Effector memory CD8-positive, alpha-beta T cell (primary cell): ENCODE measurements at places on chromosomes 7 and 10.

DNA sequence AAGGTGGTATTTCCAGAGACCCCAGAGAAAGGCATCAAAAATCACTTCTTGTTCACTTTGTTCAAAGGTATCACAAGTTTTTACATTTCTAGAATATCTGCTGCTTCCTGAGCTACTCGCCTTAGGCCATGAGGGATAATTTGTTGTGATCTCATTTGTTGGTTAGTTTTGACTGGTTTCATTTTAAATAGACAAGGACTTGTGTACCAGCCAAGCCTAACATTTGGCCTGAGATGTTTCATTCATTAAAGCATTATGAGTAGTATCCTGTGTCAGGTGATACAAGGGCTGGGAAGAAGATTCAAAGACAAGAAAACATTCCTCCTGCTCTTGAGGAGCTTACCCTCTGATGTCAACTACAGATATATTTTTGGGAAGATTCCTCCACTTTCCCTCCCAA is 170.3 kb upstream of the FAM171A1 start:
- DNase-seq: no peak

DNA sequence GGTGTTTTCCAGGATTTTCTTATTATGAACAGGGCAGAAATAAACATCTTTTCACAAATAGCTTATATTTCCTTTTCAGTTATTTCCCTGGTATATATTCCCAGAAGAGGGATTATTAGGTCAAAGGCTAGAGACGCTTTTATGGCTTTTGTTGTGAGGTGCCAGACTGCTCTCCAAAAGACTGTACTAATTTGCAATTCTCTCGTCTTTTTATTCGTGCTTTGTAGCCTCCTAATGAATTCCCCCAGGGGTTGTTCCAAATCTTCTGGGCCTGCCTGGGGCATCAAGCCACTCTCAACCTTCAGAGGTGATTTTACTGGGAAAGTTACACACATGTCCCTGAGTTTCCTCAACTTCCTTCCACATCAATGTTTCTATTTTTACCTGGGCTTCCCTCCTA is 34.0 kb upstream of the R3HCC1L start:
- DNase-seq: no peak

DNA sequence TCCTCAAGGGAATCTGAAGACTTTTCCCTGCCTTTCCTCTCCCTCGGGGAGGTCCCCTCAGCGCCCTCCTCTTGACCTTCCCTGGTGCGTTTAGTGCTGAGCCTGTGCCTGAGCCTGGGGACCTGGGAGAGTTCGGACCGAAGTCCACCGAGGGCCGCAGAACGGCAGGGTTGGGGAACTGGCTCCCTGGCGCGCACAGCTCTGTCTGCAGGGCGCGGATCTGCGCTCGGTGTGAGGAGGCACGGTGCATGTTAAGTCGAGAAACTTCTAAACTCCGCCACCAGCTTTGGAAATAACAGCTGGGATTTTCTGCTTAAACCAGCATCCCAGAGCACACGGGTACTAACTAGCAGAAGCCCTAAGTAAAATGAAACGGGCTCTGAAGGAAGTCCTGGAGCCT is 44.2 kb upstream of the SLC29A4 start:
- DNase-seq: no peak

DNA sequence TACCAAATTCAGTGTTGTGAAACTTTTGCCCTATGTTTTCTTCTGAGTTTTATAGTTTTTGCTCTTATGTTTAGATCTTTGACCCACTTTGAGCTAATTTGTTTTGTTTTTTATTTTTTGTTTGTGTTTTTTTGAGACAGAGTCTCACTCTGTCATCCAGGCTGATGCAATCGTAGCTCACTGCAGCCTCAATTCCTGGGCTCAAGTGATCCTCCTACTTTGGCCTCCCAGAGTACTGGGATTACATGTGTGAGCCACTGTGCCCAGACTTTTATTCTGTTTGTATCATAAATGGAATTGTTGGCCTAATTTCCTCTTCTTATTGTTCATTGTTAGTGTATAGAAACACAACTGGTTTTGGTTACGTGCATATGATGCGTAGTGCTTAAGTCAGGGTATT is 43.2 kb upstream of the ZMIZ2 start:
- no peak for DNase-seq

DNA sequence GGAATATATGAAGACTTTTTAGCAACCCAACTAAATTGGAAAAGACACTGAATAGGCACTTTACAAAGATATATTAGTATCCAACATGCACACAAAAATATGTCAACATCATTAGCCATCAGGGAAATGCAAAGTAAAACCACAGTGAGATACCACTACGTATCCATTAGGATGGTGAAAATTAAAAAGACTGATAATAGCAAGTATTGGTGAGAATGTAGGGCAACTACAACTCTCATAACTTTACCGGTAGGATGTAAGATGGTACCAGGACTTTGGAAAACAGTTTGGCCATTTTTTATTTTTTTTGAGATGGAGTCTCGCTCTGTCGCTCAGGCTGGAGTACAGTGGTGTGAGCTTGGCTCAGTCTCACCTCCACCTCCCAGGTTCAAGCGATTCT is 13.7 kb upstream of the CCNY start:
- DNase-seq: no peak

GRCh38 chr7:103142494-103142893 is 6.4 kb downstream of the NAPEPLD start:
- DNase-seq: no peak

GRCh38 chr7:157721468-157722136 is 384.8 kb downstream of the DNAJB6 start:
- no peak for DNase-seq

- DNase-seq: no peak
Measured at GRCh38 chr7:25831831-25832411, 320.1 kb upstream of the NFE2L3 start.

GRCh38 chr7:33904681-33905388 is 504 bp upstream of the BMPER start:
- no peak for DNase-seq

DNA sequence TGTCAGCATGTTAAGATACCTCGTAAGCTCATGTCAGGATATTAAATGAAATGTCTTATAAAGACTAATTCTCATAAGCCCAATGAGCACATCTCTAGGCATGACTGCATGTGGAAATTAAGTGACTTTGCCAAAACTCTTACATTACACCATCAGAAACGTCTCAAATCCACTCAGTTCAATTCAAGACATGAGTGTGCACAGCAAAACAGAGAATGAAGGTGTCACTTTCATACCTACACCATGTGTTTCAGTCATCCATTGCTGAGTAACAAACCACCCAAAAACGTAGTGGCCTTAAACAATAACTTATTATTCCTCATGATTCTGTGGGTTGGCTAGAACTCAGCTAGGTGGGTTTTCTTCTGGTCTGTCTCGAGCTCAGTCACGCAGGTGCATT is 99.8 kb downstream of the ATE1 start:
- DNase-seq: no peak

- DNase-seq: peak; percentile 19
Measured at GRCh38 chr7:88218836-88219605, 817 bp downstream of the SRI start.

- DNase-seq: no peak
Measured at GRCh38 chr7:47953822-47954221, 5.6 kb upstream of the PKD1L1 start.

DNA sequence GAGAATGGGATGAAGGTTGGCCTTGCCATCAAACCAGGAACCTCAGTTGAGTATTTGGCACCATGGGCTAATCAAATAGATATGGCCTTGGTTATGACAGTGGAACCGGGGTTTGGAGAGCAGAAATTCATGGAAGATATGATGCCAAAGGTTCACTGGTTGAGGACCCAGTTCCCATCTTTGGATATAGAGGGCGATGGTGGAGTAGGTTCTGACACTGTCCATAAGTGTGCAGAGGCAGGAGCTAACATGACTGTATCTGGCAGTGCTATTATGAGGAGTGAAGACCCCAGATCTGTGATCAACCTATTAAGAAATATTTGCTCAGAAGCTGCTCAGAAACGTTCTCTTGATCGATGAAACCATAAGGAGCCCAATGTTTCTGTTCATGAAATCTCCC is 637 bp downstream of the RPEL1 start:
- DNase-seq: no peak

DNA sequence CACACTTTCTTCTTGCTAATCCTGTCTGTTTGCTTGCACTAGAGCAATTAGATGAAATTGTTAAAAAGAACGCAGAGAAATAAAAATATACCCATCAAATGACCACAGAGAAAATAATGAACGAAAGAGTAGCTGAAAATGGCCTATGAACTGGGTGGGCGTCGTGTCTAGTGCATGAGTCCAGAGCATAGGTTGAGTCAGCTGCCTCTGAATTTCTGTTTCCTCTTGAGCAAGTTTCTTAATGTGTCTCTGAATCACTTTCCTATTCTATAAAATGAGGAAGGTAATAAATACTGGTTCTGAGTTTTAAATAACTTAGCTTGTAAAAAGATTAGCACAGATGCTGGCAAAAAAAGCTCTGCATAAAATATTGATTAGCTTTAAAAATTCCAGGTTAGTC is 75.0 kb downstream of the POM121L12 start:
- DNase-seq: no peak

GRCh38 chr10:124213471-124213870 is 120.1 kb upstream of the CHST15 start:
- DNase-seq: no peak

DNA sequence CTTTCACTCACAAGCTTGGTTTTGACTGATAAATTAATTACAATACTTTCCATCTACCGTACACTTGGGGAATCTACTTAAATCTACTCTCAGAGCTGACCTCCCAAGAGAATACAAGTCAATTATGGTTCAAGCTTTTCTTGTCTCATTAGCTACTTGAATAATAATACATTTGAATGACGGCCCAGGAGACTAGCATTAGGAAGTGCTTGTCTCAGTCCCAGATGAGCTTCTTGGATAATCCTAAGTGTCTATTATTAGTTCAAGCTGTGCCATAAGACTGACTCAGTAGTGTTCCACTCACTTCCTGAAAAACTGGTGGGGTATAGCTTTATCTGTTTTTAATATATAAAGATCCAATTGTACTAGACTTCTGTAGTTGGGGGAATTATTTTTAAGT is 100.2 kb downstream of the GNAT3 start:
- DNase-seq: no peak

- no peak for DNase-seq
Measured at GRCh38 chr10:131925011-131925649, 24.3 kb downstream of the PPP2R2D start.

DNA sequence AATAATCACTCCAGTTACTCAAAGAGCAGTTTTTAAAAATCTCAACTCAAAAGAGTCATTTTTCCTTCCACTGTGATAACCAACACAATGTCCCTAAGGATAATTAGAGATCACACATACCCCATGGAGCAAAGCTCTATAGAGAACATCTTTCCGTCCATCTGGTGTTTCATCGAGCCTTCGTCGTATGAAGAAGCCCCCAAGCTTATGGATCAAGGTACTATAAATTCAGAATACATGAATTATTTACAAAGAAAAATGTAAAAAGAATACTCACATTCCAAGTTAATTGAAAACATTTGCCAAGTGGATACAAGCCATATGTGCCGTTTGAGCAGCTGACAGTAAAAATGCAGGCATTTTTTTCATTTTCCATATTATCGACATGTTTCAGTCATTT is 14.8 kb downstream of the GPAM start:
- no peak for DNase-seq

GRCh38 chr10:72260239-72260975 is 13.3 kb upstream of the DDIT4 start:
- DNase-seq: peak; percentile 85

DNA sequence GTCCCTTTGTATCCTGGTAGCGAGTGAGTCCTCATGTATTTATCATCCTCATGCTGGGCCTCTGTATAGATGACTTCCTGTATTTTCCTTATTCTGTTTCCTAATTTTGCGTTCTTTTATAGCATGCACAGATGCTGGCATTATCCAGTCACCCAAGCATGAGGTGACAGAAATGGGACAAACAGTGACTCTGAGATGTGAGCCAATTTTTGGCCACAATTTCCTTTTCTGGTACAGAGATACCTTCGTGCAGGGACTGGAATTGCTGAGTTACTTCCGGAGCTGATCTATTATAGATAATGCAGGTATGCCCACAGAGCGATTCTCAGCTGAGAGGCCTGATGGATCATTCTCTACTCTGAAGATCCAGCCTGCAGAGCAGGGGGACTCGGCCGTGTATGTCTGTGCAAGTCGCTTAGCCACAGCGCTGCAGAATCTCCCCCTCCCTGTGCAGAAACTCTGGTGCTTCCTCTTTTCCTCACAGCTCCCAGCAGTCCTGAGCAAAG is 183.1 kb upstream of the PRSS58 start:
- no peak for DNase-seq

- no peak for DNase-seq
Measured at GRCh38 chr7:27942711-27943110, 202.7 kb downstream of the TAX1BP1 start.

- no peak for DNase-seq
Measured at GRCh38 chr7:34995757-34996156, 41.5 kb downstream of the DPY19L1 start.

- no peak for DNase-seq
Measured at GRCh38 chr7:9102846-9103245, 669.4 kb downstream of the NXPH1 start.
